ENCODE measurements at places on chromosomes 4 and X.
A peak's percentile ranks its signal among the peaks of the same experiment; 100 is the strongest.

GRCh38 chrX:13732246-13733067 lies 2.0 kb downstream of the TRAPPC2 start:
- no peak for DNase-seq

DNA sequence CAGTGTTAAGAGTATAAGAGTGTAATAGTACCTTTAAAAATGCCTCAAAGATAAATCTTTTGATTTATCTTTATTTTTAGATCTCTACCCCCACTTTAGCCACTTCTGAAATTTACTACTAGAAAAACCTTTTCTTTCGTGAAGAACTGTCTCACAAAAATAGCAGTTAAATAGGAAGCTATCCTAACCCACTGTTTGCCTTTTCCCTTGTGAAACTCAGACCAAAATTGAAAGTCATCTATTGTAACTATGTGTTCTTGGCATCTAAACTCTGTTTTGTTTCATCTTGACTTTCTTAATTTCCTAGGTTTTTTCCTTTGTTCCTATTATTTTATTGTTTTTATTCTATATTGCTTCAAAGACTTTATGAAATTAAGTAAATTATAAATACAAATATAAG lies 7.8 kb upstream of the TMEM144 start:
- no peak for DNase-seq

DNA sequence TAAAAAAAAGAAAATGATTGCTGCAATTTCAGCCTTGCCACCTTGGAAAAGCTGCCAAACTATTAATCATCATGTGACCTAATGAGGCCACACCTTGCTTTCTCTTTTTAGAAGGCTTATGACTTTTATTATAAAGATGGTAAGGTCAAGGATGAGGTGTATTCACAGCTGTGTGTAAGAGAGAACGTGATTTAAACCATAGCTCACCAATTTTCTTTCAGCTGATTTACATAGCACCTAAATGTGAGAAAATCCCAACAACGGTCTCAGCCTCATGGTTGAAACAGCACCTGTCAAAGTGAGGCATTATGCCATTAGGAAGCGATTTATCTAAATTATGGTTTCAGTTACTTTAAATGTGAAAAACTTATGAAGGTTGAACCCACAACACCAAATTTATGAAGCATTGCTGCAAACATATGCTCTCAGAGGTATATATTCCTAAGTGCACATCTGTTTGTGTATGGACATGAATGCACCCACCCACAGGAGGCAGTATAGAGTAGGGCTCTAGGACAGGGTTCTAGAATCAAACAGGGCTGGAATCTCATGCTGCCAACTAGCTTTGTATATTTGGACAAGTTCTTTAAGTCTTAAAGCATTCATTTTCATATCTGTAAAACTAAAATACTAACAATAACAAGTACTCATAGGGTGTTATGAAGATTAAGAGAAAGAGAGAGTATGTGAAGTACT lies 40.7 kb downstream of the ANXA3 start:
- DNase-seq, result peak; percentile 72

- DNase-seq, result no peak
Measured at GRCh38 chr4:108933046-108933445, 170.2 kb upstream of the ETNPPL start.

DNA sequence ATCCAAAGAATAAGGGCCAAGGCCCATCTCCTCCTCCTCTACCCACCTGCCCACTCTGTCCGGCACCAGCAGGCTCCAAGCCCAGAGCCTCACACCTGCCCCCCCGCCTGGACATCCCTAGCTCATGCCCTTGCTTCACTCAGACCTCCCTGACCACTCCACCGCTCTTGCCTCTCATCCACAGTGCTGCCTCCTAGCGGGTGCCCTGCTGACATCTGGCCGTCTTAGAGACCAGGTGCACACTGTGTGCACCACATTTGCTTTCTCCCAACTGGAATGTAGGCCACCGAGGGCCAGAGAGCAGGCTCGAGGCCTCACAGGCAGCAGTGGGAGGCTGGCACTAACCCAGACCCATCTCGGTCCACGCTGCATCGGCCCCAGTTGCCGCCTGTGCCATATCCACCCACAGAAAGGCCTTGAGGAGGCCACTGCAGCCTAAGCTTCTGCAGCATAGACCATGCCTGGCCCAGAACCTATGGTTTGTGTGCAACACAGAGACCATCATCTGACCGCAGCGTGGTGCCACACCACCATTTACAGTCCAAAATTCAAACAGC lies 13.5 kb downstream of the LETM1 start:
- no peak for DNase-seq

Data from hematopoietic multipotent progenitor cell treated with erythropoietin and hydrocortisone succinate and interleukin-3 and kit ligand, for 6 days (in vitro differentiated cells).